ENCODE measurements at places on chromosomes 13 and 19.

DNA sequence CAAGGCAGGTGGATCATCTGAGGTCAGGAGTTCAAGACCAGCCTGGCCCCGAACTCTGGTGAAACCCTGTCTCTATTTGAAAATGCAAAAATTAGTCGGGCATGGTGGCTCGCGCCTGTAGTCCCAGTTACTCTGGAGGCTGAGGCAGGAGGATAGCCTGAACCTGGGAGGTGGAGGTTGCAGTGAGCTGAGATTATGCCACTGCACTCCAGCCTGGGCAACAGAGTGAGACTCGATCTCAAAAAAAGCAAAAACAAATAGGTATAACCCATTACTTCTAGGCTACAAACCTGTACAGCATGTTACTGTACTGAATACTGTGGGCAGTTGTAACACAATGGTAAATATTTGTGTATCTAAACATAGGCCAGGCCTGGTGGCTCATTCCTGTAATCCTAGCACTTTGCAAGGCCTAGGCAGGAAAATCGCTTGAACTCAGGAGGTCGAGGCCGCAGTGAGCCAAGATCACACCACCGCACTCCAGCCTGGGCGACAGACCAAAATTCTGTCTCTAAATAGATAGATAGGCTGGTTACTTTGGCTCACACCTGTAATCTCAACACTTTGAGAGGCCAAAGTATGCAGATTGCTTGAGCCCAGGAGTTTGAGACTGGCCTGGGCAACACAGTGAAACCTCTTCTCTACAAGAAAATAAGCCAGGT lies 63.5 kb downstream of the MYO9B start:
- H3K4me1 ChIP-seq, result peaks cover 55% of the 10 kb centered on the region
- H3K36me3 ChIP-seq, result no peaks in the 10 kb centered on the region
- no peaks in the 10 kb centered on the region for H3K27me3 ChIP-seq
- DNase-seq, result no peak

GRCh38 chr19:48121909-48122371 lies 11.3 kb upstream of the PLA2G4C start:
- no peak overlapping the region for H3K27ac ChIP-seq
- no peaks in the 10 kb centered on the region for H3K27me3 ChIP-seq
- peaks cover 43% of the 10 kb centered on the region for H3K36me3 ChIP-seq
- no peak for DNase-seq

GRCh38 chr13:42607546-42607945 lies 33.6 kb downstream of the TNFSF11 start:
- no peak overlapping the region for H3K27ac ChIP-seq
- peaks cover 12% of the 10 kb centered on the region for H3K4me1 ChIP-seq
- no peak for DNase-seq
- H3K36me3 ChIP-seq, result no peaks in the 10 kb centered on the region
- H3K27me3 ChIP-seq, result no peaks in the 10 kb centered on the region

DNA sequence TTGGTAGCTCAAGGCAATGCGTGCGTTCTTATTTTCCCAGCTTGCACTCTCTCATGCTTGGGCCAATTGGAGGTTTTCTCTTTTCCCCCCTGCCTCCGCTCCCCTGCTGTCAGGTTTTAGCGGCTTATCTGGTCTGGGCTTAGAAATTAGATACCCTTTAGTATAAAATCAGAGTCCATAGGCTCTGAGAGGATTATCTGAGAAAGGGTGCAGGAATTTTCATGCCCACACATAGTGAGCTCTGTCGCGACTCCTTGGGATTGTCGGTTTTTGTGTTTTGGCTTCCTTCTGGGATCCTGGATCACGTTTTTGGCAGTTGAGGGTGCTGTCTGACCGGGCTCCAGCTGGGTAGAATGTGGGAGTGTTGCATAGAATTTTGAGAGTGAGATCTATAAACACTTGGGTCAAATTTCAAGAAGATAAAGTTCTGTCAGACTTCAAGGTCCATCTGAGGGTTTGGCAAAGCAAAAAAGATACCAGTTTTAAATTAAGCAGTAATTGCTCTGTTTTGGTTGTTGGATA lies 12.4 kb downstream of the CHAF1A start:
- no peak overlapping the region for H3K27ac ChIP-seq
- no peak overlapping the region for H3K4me3 ChIP-seq
- H3K4me1 ChIP-seq, result peaks cover 3% of the 10 kb centered on the region
- peaks cover 25% of the 10 kb centered on the region for H3K36me3 ChIP-seq

GRCh38 chr19:13024126-13024950 lies 29.1 kb downstream of the NFIX start:
- H3K4me1 ChIP-seq, result peaks cover 88% of the 10 kb centered on the region
- peak; percentile 61 for DNase-seq
- no peaks in the 10 kb centered on the region for H3K36me3 ChIP-seq
- peak overlapping the region; percentile 94 for H3K27ac ChIP-seq

GRCh38 chr19:10503002-10503789 lies at the start of gene KEAP1:
Gene KEAP1, minus strand, starts transcription at chr19:10503356. Its CDS starts 3,323 bp downstream, at chr19:10500033.
- peak within 1 kb of the TSS; percentile 98 for H3K27ac ChIP-seq
- H3K27me3 ChIP-seq, result no peaks in the 10 kb centered on the region
- H3K4me3 ChIP-seq, result peak within 1 kb of the TSS; percentile 72
- H3K36me3 ChIP-seq, result peaks cover 14% of the 10 kb centered on the region
- peaks cover 27% of the 10 kb centered on the region for H3K4me1 ChIP-seq

DNA sequence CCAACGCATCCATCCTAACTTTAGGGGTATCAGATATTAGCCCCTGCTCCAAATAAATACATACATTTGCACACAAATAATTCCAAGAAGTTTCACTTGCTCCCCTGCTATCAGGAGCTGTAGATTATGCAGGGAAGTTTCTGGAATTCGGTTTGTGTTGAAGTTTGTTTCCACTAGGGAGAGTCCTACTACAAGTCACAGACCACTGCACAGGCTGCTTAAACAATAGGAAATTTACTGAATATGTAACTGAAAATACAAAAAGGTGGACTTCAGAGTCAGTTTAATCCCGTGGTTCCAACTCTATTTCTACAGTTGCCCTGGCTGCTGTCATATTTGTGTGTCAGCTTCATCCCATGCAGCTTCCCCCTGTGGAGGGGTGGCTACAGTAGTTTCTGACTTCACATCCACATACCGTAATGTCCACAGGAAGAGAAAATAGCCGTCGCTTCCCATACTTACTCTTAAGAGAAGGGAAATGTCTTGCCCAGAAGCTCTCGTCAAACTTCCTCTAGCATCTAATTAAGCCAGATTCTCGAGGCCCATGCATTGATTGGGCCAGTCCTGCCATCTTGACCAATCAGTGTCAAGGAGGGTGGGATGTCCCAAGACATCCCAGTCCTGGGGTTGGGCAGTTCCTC lies 286.6 kb downstream of the COG6 start:
- peaks cover 5% of the 10 kb centered on the region for H3K27me3 ChIP-seq
- H3K27ac ChIP-seq, result no peak overlapping the region
- no peaks in the 10 kb centered on the region for H3K4me1 ChIP-seq
- DNase-seq, result no peak
- no peaks in the 10 kb centered on the region for H3K36me3 ChIP-seq

- H3K27me3 ChIP-seq, result no peaks in the 10 kb centered on the region
- H3K4me1 ChIP-seq, result no peaks in the 10 kb centered on the region
- no peak for DNase-seq
- no peak overlapping the region for H3K4me3 ChIP-seq
These were observed 196.8 kb downstream of the PDS5B start for GRCh38 chr13:32783067-32783466.

DNA sequence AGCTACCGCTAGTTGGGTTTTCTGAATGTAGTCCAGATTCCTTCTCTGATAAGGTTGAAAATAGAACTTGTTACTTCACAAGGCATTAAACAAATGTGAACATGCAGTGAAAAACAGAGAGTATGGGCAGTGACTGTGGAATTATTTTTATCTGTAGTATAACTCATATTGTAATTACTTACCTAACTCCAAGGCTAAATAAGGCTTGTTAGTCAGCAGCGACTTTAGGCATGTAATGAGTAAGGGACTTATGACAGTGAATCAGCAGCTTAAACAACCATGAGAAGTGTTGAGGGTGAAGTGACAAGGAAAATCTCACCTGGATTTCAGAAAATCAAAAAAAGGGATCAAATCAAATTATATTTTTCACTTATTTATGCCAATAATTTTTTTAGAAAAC lies 1719.5 kb upstream of the MIR17HG start:
- H3K27me3 ChIP-seq, result no peaks in the 10 kb centered on the region
- H3K27ac ChIP-seq, result no peak overlapping the region
- H3K36me3 ChIP-seq, result no peaks in the 10 kb centered on the region
- no peaks in the 10 kb centered on the region for H3K4me1 ChIP-seq

DNA sequence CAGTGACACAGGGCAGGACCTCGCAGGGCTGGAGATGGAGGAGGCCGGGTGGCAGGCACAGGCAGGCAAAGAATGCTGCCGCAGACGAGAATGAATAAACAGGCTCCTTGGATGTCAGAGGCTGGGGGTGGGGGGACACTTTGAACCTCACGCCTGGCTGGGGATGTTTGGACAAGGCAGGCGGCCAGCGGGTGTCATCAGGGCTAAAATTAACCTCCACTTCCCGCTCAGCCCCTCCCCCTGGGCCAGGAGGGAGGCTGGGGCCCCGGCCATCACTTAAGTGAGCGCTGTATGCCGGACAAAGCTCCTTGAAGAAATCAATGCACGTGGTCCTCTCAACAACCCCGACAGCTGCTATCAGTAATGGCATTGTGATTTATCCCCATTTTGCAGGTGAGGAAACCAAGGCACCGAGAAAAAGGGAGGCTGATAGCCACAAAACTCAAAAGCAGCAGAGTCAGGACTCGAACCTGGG lies 10.3 kb upstream of the FUT5 start:
- peak overlapping the region; percentile 42 for H3K27ac ChIP-seq
- peaks cover 28% of the 10 kb centered on the region for H3K27me3 ChIP-seq
- DNase-seq, result peak; percentile 84
- H3K4me3 ChIP-seq, result no peak overlapping the region
- no peaks in the 10 kb centered on the region for H3K36me3 ChIP-seq

- peaks cover 19% of the 10 kb centered on the region for H3K4me1 ChIP-seq
- no peak overlapping the region for H3K4me3 ChIP-seq
- H3K27ac ChIP-seq, result no peak overlapping the region
- H3K27me3 ChIP-seq, result no peaks in the 10 kb centered on the region
- no peaks in the 10 kb centered on the region for H3K36me3 ChIP-seq
- DNase-seq, result no peak
These were observed 13.1 kb upstream of the PNMA8C start for GRCh38 chr19:46441866-46442265.

DNA sequence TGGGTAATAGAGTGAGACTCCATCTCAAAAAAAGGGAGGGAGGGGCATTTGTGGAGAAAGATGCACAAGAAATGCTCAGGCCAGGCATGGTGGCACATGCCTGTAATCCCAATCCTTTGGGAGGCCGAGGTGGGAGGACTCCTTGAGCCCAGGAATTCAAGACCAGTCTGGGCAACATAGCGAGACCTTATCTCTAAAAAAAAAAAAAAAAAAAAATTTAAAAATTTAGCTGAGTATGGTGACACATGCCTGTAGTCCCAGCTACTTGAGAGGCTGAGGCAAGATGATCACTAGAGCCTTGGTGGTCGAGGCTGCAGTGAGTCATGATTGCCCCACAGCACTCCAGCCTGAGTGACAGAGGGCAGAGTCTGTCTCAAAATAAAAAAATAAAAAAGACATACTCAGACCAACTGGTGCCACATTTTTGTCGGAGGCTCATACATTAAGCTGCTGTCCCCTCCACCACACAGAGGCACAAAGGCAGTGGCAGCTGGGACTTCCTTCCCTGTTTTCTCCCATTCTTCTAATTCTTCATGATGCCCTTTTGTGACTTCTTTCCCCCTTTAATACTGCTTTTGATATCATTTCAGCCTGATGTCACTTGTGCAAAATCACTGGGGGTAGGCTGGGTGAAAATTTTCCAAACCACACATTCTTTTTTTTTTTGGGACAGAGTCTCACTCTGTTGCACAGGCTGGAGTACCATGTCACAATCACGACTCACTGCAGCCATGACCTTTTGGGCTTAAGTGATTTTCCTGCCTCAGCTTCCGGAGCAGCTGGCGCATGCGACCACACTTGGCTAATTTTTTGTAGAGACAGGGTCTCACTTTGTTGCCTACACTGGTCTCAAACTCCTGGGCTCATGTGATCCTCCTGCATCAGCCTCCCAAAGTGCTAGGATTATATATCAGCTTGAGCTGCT lies 26.8 kb upstream of the CXCL17 start:
- no peaks in the 10 kb centered on the region for H3K27me3 ChIP-seq
- H3K36me3 ChIP-seq, result no peaks in the 10 kb centered on the region
- no peak overlapping the region for H3K4me3 ChIP-seq
- H3K4me1 ChIP-seq, result no peaks in the 10 kb centered on the region

GRCh38 chr19:35557539-35558399 lies 5.7 kb downstream of the ATP4A start:
- peaks cover 13% of the 10 kb centered on the region for H3K4me1 ChIP-seq
- H3K27me3 ChIP-seq, result peaks cover 65% of the 10 kb centered on the region
- peak overlapping the region; percentile 42 for H3K4me3 ChIP-seq

GRCh38 chr13:59545007-59545406 lies 618.7 kb downstream of the DIAPH3 start:
- H3K36me3 ChIP-seq, result no peaks in the 10 kb centered on the region
- H3K4me1 ChIP-seq, result no peaks in the 10 kb centered on the region
- H3K27me3 ChIP-seq, result no peaks in the 10 kb centered on the region
- no peak overlapping the region for H3K27ac ChIP-seq
- H3K4me3 ChIP-seq, result no peak overlapping the region

DNA sequence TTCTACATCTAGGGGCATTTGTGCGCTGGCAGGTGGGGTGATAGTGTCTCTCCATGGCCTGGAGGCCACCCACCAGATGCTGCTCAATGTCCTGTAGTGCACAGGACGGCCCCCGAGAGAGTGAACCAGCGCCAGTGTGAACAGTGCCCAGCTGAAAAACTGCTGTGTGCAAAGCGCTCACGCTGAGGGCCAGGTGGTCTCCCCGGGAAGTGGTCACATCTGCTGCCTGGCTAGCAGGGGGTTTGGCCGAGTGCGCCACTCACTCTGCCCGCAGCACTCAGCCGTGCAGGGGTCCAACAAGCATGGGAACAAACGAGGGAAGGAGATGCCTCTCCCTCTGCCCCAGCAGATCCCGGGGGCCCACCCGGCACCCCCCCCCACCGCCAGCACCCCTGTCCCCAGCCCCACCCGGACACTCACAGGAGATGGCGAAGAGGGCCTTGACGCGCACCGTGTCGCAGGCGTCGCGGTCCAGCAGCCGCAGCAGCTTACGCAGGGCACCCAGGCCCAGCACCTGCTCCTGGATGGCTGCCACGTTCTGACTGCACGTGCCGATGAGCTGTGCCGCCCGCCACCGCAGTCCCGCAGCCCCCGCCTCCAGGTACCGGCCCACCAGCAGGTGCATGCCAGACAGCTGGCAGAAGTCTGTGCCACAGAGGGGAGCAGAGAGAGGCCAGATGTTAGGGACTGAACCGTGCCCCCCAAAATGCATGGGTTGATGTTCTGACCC lies 5.8 kb downstream of the HSPBP1 start:
- peaks cover 79% of the 10 kb centered on the region for H3K36me3 ChIP-seq
- no peak for DNase-seq
- no peaks in the 10 kb centered on the region for H3K27me3 ChIP-seq
- no peak overlapping the region for H3K4me3 ChIP-seq
- no peak overlapping the region for H3K27ac ChIP-seq
- H3K4me1 ChIP-seq, result peaks cover 17% of the 10 kb centered on the region

GRCh38 chr19:33517922-33518321 lies 3.7 kb downstream of the PEPD start:
- H3K4me3 ChIP-seq, result no peak overlapping the region
- peaks cover 24% of the 10 kb centered on the region for H3K4me1 ChIP-seq
- no peak for DNase-seq

GRCh38 chr13:79423340-79423739 lies 17.3 kb upstream of the RBM26 start:
- H3K36me3 ChIP-seq, result no peaks in the 10 kb centered on the region
- H3K27me3 ChIP-seq, result no peaks in the 10 kb centered on the region
- DNase-seq, result no peak

Measured in stomach (tissue), 19 donors.